ENCODE measurements at places on chromosomes 3 and 15. TPM values are rescaled to one million over a fixed set of nuclear protein-coding genes. Genes with fewer than 3 reads are reported as not detected.

Gene ATP13A4
- total RNA-seq = not detected

Gene CHAC1
- total RNA-seq = 74.4 TPM

Gene SMCO1
- not detected for total RNA-seq

Gene THRB
- total RNA-seq = 5.1 TPM

Gene MESP2
- not detected for total RNA-seq

Gene RTP3
- not detected for total RNA-seq

Gene ALDH1L1
- total RNA-seq = not detected

Gene GOLGA8G
- total RNA-seq = not detected

Gene COL7A1
- total RNA-seq = 33.6 TPM

Gene OCA2
- not detected for total RNA-seq

Gene HEMK1
- total RNA-seq = 15.8 TPM

Gene CDCP1
- 5.4 TPM for total RNA-seq

Gene PML
- total RNA-seq = 74.7 TPM

Gene HCN4
- not detected for total RNA-seq

Gene TMC3
- total RNA-seq = not detected

Gene WDR53
- total RNA-seq = 9.4 TPM

Gene ZNF662
- total RNA-seq = 1.4 TPM

Gene CPN2
- not detected for total RNA-seq

Gene CYP1A2
- total RNA-seq = not detected

Gene EIF1B
- 20.2 TPM for total RNA-seq
